ENCODE measurements at places on chromosomes 6 and 20. TPM values are rescaled to one million over a fixed set of nuclear protein-coding genes. Genes with fewer than 3 reads are reported as not detected.

Gene CCN5
- total RNA-seq = not detected

Gene BANF2
- total RNA-seq = not detected

Gene TMC2
- not detected for total RNA-seq

DNA sequence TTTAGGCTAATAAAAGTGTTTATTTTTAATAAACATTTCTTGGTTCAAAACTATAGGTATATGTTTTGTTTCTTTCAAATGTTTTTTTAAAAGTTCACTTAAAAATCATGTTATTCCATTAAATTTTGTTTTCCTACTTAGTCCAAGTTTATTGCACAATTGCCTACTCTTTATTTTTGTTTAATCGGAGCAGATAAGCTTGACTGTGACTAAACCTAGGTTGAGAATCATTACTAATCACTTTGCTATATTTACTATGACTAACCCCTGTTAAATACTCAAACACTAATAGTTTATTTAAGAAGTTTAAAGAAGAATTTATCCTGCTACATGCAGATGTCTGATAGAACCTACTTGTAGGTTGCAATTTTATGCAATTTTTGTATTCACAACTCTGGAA is 18.8 kb downstream of the MAP3K4 start:
- DNase-seq = no peak

DNA sequence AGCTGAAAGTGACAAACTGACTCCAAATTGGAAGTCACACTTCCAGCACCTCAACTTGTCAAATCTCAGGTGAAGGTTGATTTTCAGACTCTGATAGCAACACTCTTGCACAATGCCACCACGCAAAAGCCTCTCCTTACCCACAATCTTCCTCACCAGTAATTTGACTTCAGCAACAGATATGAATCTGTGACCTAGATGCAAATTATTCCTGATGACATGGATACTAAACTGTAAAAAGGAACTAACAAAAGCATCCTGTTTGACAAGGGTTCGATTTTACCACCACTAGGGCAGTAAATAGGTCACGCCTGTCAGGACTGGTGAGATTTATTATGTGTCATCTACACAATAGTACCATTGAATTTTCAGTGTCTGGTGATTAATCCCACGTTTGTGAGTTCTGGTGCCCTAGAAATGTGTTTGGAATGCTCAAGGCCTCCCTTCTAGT is 134.4 kb upstream of the COL21A1 start:
- DNase-seq = no peak

DNA sequence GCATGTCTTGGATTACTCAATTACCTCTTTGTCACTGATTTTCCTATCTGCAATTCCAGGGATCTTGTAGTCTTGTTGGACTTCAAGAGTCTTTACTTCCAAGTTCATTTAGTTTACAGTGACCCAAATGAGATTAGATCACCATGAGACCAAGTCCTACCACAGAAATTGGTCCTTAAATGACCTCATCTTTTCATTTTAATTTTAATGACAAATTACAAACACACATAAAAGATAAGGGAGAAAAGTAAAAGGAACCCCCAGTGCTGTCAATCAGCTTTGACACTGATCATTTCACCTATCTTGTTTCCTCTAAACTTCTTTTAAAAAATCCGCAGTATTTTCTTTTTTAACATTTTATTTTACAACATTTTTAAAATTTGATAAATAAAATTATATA is 54.9 kb upstream of the FYN start:
- no peak for DNase-seq

GRCh38 chr6:7144872-7145584 is 37.3 kb downstream of the RREB1 start:
- DNase-seq = no peak

GRCh38 chr6:27608916-27609883 is 136.3 kb upstream of the ZNF184 start:
- DNase-seq = no peak

- no peak for DNase-seq
Measured at GRCh38 chr6:16273256-16273655, 34.9 kb downstream of the GMPR start.
